Psoas muscle (tissue), 8 donors: ENCODE measurements at places on chromosomes 6 and 20. TPM values are rescaled to one million over a fixed set of nuclear protein-coding genes. Genes with fewer than 3 reads are reported as not detected.

HLA-F gene
- 16.5 TPM for total RNA-seq

ARFGEF3 gene
- total RNA-seq: 18.4 TPM

DEFB124 gene
- not detected for total RNA-seq

GRCh38 chr6:155847711-155848110 is 392.1 kb upstream of the NOX3 start:
- no peaks in the 10 kb centered on the region for H3K36me3 ChIP-seq
- no peak overlapping the region for H3K4me3 ChIP-seq
- H3K4me1 ChIP-seq: no peaks in the 10 kb centered on the region
- DNase-seq: no peak

DNA sequence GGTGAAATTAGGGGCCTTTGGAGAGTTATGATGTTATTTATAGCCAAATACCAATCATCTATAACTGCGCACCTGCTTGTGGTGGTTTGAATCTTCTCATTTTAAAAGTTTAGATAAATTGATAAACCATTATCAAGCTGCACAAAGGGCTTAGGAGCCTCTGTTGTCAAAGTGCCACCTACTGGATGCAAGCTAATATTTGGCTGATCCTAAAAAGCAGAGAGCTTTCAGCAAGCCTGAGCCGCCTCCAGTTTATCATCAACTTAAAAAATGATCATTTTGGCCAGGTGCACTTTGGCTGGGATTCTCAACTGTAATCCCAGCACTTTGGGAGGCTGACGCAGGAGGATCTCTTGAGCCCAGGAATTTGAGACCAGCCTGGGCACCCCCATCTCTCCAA is 58.5 kb upstream of the ATXN1 start:
- no peaks in the 10 kb centered on the region for H3K27me3 ChIP-seq
- no peak overlapping the region for H3K4me3 ChIP-seq
- H3K4me1 ChIP-seq: no peaks in the 10 kb centered on the region
- H3K36me3 ChIP-seq: no peaks in the 10 kb centered on the region
- H3K27ac ChIP-seq: no peak overlapping the region
- DNase-seq: no peak

DNA sequence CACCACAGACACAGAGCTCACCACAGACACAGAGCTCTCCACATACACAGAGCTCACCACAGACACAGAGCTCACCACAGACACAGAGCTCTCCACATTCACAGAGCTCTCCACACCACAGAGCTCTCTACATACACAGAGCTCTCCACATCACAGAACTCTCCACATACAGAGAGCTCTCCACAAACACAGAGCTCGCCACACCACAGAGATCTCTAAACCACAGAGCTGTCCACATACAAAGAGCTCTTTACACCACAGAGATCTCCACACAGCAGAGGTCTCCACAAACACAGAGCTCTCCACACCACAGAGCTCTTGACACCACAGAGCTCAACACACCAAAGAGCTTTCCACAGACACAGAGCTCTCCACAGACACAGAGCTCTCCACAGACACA is 55.8 kb downstream of the ERMARD start:
- H3K4me1 ChIP-seq: no peaks in the 10 kb centered on the region
- no peaks in the 10 kb centered on the region for H3K27me3 ChIP-seq
- no peaks in the 10 kb centered on the region for H3K36me3 ChIP-seq

DNA sequence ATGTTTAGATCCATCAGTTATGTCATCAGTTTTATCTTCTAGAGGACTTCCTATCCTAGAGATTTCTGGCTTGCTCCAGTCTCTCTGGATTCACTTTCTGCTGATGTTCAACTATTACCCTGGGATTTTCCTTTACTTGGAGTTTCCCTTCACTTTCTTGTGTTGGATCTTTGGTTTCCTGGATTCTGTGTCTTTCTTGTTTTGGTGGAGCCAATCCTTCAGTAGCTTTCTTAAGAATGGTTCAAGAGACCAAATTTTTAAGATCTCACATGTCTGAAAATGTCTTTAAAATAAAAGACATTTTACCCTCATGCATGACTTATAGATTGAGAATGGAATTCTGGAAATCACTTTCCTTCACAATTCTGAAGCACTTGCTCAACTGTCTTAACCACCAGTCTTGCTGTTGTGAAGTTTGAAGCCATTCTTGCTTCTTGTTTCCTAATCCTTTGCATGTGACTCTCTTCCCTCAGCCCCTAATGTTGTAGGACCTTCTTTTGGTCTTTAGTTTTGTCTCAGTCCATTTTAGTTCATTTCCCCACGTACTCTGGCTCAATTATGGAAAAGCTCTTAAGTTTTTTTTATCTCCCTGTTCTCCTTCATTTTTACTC is 87.9 kb downstream of the ARID1B start:
- H3K27me3 ChIP-seq: no peaks in the 10 kb centered on the region
- no peak overlapping the region for H3K4me3 ChIP-seq
- peaks cover 90% of the 10 kb centered on the region for H3K4me1 ChIP-seq
- DNase-seq: no peak
- no peak overlapping the region for H3K27ac ChIP-seq
- no peaks in the 10 kb centered on the region for H3K36me3 ChIP-seq

DNA sequence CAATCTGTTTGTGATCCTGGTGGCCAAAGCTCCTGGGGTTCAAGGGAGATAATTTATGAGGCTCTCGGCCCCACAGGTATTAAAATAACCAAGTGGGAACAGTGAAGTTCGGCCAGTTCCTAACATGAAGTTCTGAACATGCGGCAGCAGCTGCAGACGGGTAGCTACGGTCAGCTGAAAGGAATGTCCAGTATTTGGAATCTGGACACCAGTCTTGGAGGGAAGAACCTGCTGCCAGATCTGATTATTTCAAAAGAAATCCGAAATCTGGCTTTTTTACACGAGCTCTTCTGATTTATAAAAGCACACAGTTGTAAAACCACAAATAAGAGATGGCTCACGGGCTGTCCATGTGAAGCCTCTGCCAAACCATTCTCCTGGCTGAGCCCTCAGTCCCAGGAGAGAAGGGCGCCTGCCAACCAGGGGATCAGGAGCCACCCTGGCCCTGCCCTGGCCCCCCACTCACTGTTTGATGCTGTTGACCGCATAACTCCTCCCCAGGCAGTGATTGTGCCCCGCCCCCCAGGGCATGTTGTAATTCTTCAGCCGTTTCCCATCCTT is 28.2 kb upstream of the KCNB1 start:
- no peaks in the 10 kb centered on the region for H3K27me3 ChIP-seq
- DNase-seq: peak; percentile 88
- H3K4me3 ChIP-seq: no peak overlapping the region
- H3K27ac ChIP-seq: peak overlapping the region; percentile 70
- H3K4me1 ChIP-seq: peaks cover 16% of the 10 kb centered on the region
